Choroid plexus epithelial cell (primary cell): ENCODE measurements at places on chromosomes 5 and 9.

- DNase-seq = peak; percentile 53
Observed at GRCh38 chr5:5271786-5272321, 131.7 kb downstream of the ADAMTS16 start.

GRCh38 chr5:125499636-125500332 is 753.3 kb upstream of the ZNF608 start:
- no peak for DNase-seq

- no peak for DNase-seq
Observed at GRCh38 chr5:105330185-105330584, 1767.6 kb upstream of the NUDT12 start.

DNA sequence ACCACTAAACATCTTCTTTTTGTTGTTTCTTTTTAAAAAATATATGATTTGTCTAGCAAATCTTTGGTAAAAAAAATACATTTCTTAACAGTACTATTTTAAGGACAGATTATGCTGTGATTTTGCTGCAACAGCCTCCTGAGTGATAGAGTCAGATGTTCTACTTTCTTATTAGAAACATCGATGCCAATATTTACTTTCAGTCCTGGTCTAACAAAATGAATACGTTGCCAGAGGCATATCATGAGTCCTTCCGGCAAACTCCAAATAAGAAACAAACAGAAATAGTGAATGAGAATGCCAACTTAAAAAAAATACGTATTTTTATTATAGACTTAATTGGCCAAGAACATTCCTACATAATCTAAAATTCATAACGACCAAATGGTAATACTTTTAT is 371.5 kb downstream of the ADGRV1 start:
- no peak for DNase-seq

GRCh38 chr9:18394847-18395351 is 79.1 kb upstream of the ADAMTSL1 start:
- DNase-seq = no peak

DNA sequence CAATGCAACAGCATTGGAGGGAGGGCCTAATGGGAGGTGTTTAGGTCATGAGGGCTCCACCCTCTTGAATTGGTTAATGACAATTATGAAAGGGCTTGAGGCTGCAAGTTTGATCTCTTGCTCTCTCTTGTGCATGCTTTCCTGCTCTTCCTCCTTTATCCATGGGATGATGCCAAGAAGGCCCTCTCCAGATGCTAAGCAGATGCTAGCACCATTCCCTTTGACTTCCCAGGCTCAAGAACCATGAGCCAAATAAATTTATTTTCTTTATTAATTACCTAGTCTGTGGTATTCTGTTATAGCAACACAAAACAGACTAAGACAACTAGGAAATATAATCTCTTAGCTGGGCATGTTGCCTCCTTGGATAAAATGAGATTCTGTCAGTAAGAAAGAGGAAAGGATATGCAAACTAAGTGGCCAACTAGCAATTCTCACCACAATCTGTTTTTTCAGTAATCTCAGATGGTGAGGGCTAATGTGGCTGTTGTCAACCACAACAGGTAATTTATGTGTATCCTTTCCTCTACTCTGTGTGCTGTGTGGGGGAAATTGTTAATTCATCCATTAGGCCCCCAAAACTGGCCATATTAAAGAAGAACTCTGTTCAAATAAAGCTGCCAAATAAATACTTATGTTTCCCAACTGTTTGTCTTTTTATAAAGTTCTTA is 269.1 kb upstream of the CD180 start:
- DNase-seq = no peak

DNA sequence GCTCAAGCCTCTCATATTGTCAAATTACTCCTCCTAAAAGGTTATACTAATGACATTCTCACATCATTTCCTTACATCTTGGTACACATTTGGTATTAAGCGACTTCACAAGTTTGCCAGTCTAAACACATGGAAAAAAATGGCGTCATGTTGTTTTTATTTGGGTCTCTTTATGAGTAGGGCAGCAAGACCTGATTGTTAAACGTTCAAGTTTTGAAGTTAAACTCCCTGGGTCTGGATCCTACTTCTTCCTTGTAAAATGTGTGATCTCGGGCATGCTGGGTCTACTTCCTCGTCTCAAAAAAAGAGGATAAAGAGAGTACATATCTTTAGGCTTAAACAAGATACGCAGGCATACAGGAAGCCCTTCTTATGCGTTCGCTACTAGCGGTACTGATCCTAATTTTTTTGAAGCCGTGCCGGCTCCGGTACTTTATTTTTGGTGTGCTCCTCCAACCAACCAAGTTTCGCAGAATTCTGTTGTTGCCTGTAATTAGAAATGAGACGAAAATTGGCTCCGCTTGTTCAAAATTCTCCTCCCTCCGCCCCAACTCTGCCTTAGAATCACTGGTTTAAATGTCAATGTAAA is 596 bp upstream of the CDC37L1 start:
- DNase-seq = peak; percentile 57

DNA sequence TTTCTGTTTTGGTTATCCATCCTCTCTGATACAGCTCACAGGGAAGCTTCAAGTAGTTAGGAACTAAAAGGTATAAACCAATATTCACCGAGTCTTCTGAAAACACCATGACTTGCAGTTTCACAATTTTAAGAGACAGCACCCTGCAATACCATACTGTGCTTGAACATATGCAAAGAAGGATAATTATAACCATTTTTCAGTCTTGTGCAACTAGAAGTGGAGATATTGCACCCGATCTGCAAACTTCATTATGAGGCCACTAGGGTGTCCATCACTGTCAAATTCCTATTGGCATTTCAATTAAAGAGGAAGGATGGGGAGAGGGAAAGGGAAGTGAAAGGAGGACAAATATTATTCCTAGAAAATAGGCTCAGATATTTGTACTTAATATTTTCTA is 32.4 kb upstream of the CEP120 start:
- DNase-seq = no peak

GRCh38 chr9:21964925-21965385 is 29.2 kb downstream of the CDKN2A start:
- DNase-seq = peak; percentile 88

- no peak for DNase-seq
Observed at GRCh38 chr9:127407492-127407843, 10.5 kb downstream of the SLC2A8 start.

GRCh38 chr5:54845567-54845941 is 139.8 kb downstream of the ESM1 start:
- DNase-seq = peak; percentile 67

DNA sequence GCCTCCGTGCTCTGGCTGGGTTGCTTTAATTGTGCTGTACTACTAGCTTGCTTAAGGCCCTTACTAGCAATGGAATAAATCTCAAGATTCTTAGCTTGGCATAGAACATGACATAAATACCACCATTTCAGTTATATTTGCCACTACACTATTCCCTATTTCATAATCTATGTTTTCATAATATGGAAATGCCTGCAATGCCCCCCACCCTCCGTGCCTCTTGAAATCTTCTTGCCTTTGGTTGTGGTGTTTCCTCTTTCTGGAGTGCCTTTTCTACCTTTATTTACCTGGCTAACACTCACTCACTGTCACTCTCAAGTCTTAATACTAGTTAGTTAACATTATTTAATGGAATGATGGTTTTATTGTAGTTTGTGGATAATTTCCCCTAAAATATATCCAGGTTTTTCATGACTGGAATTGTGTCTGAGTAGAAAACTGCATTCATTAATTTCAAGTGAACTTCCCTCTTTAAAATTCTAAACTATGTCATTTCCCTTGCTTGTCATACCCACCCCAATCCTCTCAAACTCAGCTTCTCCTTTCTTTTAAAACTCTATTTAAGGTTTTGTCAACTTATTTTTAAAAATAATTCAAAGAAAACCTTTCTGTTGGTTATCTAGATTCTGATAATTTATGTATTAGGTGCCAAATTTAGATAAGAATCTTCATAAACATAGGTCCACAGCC is 521.7 kb upstream of the DAB2 start:
- no peak for DNase-seq

GRCh38 chr5:94847019-94847418 is 228.6 kb downstream of the SLF1 start:
- no peak for DNase-seq

GRCh38 chr5:153974131-153974812 is 64.4 kb downstream of the FAM114A2 start:
- DNase-seq = peak; percentile 71

GRCh38 chr5:1212881-1213280 is 11.5 kb downstream of the SLC6A19 start:
- no peak for DNase-seq

- peak; percentile 26 for DNase-seq
Observed at GRCh38 chr9:32665101-32665500, 29.6 kb upstream of the TAF1L start.

DNA sequence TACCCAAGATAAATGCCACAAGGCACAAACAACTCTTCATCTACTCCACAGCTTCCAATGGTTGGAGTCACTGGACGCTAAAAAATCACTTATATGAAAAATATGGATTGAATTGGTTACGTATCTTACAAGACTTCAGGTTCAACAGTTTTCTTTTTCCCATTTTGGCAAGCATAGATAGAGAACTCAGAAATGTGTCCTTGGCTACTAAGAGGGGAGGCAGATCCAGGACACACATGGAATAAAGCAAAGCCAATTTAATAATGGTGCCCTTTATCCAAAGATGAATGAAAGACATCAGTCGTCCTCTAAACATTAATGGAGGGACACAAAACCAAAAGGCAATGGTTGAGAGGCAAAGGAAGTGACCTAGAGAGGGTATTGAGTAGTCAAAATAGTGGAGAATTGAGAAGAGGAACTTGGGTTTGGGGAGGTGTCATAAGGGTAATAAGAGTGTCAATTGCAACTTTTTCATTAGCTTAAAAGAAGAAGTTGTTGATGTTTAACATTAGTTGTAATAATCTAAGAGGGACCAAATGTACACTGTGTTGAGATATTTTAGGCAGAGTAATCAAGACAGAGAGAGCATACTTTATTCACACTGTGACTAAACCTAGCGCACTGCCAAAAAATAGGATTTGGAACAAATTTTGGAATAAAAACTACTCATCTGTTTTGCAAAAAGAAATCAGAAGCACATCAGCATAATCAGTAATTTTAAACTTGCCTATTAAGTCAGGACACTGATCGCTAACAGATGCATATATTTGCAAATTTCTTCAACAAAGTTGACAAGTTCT is 308.2 kb downstream of the ARL15 start:
- no peak for DNase-seq

DNA sequence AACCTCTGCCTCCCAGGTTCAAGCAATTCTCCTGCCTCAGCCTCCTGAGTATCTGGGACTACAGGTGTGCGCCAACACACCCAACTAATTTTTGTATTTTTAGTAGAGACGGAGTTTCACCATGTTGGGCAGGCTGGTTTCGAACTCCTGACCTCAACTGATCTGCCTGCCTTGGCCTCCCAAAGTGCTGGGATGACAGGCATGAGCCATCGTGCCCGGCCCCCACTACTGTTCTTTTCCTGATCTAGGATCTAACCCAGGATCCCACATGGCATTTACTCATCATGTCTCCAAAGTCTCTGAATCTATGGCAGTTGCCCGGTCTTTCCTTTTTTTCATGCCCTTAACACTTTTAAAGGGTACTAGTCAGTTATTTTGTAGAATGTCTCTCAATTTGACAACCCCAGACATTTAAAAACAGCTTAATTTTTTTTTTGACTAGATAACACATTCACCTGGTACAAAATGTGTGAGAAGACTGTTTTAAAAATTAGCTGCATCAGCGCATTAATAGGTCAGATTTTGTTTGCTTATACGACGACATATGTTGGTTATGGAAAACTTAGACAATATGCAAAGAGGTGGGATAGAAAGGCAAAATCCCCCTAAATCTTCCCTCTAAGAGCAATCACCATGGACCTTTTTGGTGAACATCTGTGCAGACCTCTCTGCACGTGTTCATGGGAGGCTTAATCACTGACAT is 46.5 kb downstream of the STOM start:
- DNase-seq = no peak

GRCh38 chr5:35879649-35880048 is 23.0 kb downstream of the IL7R start:
- no peak for DNase-seq

- no peak for DNase-seq
Observed at GRCh38 chr5:124878583-124879342, 132.3 kb upstream of the ZNF608 start.

DNA sequence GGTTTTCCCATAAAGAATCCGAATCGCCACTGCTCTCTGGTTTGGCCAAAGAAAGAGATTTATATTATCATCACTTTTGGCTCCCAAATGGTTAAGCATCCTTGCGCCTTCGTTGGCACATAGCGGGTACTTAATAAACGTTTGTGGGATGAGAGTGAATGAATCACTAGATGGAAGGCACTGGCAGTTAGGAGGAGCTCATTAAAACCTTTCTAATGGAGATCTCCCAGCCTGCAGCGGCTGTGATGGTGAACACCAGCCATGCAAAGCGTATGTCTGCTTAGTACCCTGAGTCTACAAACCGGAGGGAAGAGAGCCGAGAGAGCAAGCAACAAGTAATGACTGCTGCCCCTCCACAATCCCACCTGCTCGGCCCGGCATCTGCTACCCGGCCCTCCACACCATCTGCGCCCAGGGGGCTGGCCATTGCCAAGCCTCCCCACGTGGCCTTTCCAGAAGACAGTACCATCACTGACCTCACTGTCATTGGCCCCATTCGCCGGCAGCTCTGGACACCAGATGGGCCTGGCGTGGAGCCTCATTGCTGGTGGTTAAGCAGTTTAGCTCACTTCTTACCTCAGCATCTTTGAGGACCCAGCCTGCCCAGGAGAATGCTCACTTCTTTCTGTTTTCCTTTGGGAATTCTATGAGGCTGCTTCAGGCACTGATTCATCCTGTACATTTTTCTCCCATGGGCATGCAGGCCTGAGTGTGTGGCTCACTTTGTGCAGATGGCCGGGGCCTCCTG is 39.3 kb upstream of the ANKRD33B start:
- DNase-seq = peak; percentile 72

DNA sequence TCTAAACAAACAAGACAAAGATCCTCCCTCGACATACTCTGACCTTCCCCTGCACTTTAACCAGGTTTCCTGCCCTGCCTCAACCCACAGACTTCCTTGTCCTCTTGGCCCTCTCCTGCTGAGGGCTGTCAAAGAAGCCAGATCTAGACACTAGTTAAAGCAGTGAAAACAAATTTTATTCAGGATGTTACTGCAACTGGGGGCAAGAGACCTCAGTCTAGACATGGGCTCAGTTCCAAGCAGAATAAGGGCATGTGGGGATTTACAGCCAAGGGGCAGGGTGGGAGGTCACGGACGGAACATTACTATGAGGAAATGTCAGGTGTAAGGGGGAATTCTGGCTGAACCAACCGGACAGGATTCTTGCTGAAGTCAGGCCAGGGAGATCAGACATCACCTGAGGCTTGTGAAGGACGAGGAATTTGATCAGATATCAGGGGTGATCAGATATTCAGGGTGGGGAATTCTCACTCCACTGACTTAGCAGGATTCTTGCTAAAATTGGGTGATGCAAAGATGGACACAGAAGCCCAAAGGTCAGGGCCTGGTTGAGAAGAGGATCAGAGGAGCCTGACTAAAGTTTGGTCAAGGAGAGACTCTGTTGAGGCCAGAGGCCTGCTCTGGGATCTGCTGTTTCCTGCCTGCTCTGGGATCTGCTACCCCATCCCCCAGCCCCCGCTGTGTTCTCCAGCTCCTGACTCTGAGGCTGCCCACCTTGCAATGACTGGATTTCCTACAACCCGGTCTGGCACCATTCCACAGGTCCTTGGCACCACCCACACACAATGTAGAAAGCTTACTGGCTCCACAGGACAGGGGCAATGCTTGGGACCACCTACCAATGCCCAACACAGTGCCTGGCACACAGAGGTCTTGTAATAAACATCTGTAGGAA is 21.5 kb downstream of the GABBR2 start:
- DNase-seq = no peak
